ENCODE measurements at places on chromosomes 6 and 20. TPM values are rescaled to one million over a fixed set of nuclear protein-coding genes. Genes with fewer than 3 reads are reported as not detected.

- DNase-seq = no peak
Observed at GRCh38 chr20:34150306-34151000, 38.4 kb upstream of the EIF2S2 start.

DNA sequence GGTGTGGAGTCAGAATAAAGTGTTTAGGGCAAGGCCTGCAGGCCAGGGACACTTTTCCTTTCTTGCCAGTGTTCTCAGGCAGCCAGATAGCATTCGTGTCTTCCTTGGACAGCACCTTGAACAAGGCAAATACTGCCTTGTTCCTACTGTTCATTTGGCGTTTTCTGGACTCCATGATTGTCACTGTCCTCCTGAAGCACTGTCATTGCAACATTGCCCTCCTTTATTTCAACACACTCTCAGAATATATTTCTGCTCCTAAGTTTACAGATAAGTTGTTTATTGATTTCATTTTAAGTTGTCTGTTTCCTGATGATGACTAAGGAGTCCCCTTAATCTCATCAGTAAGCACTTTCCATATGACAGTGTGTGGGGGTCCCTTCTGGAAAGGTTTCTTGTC lies 15.1 kb upstream of the DEF6 start:
- no peak for DNase-seq

GRCh38 chr6:166907373-166907841 lies 48.9 kb downstream of the RNASET2 start:
- DNase-seq = no peak

DNA sequence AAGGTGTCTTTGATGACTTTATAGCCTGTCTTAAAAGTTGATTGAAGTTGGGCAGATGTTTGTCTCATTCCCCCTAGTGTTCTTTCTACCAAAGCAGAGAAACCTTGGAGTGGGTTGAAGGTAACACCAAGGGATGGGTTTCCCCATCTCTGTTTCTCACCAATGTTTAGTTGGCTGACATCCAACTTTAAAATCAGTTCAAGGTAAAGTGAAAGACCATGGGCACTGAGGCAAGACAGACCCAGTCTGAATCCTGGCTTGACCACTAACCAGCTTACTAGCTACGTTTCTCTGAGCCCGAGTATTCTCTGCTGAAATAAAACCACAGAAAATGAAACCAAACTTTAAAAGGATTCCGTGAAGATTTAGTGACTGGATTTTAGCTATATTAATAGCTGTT lies 258.9 kb downstream of the KIF16B start:
- DNase-seq = no peak

- DNase-seq = no peak
Observed at GRCh38 chr20:54525916-54526590, 50.7 kb downstream of the DOK5 start.

- DNase-seq = no peak
Observed at GRCh38 chr6:70225055-70225454, 77.8 kb downstream of the COL9A1 start.

DNA sequence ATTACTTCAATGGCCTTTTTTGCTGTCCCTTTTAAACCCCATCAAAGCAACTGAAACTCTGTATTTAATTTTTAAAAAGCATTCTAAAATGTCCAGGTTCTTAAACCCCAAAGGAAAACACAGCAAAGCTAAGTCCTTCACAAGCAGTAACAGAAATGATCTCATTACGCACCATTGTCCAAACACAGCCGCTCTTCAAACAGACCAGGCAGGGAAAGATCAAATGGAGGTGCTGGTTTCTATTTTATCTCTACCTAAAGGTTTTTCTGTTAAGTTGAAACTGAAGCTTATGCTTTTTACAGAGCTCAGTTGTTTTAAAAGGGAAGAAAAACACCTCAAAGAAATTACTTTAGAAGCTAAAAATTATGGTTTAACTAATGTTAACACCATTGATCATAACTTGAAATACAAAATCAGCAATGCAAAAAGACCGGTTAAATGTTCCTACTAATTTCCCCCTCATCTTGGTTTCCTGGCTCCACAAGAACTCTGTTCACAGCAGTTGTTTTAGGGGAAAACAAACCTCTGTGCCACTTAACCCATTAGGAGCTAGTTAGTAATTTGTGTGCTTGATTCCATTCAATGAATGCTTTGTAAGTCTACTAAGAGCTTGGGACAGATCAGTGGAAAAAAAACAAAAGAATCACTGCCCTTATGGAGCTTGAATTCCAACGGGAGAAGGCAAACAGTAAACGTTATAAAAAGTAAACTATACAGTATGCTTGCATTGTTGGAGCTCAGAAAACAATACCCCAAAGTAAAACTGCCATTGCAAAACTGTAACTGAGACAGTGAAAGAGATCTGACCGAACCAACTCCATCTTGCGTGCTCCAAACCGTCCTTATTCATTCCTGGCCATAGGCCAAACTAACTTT lies 87.4 kb downstream of the CD24 start:
- DNase-seq = no peak

DNA sequence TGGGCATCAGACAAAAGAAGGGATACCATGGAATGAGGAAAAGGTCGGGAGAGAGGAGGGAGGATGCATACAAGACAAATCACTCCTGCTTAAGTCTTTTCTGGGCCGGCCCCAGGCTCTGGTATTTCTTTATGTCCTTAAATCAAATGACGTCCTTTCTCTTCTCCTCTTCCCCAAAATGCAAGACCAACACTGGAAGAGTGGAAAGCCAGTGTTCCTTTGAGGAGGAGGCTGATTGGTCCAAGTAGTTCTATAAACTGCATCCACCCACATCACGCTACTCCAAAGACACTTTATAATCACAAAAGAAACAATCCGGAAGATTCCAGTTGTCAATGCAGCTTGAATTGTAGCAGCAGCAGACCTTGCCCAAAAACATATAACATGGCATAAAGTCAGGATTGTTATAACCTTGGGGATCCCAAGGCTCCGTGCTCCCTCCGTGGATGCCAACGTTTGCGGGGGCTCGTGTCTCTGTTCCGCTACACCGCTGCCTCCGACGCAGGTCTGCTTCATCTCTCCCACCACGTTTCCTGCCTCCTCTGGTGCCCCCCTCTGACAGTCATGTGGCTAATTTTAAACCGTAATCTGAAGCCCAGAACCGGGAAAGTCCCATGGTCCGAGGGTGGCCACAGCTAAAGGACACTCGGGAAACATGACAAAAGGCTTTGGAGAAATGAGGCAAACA lies 47.1 kb downstream of the MCUR1 start:
- peak; percentile 19 for DNase-seq

- DNase-seq = peak; percentile 49
Observed at GRCh38 chr6:92989656-92990055, 429.7 kb downstream of the EPHA7 start.

Gene CDSN
- under 0.01 TPM for total RNA-seq

Gene SMLR1
- total RNA-seq = not detected

Gene GMNN
- total RNA-seq = 12.1 TPM

Gene MPIG6B
- total RNA-seq = not detected

Gene TNXB
- not detected for total RNA-seq

Gene GLP1R
- total RNA-seq = not detected
